ENCODE measurements at places on chromosomes 4 and X. TPM values are rescaled to one million over a fixed set of nuclear protein-coding genes. Genes with fewer than 3 reads are reported as not detected.

DNA sequence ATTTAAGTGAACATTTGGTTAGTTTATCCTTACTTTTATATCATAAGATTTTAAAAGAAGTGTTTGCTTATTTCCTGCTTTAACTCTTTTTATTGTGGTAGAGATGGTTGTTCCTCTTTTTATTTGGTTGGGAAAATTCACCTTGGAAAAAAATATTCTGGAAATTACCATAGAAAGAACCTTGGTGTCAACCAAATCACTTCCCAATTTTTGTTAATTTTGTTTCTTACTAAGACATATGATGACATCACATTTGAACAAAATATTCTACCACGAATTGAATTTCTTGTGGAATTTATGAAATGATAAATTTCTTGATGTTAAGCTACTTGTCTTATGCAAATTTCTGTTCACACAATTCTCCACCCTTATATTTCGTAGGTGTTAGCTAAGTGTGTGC lies 33.7 kb downstream of the LAMTOR3 start:
- DNase-seq, result no peak

- no peak for DNase-seq
These were observed 72.9 kb downstream of the CLDN34 start for GRCh38 chrX:10039821-10040793.

- DNase-seq, result no peak
These were observed 176.8 kb upstream of the RPL34 start for GRCh38 chr4:108443585-108443984.

- DNase-seq, result no peak
These were observed 836 bp downstream of the GRPR start for GRCh38 chrX:16124201-16124600.

DNA sequence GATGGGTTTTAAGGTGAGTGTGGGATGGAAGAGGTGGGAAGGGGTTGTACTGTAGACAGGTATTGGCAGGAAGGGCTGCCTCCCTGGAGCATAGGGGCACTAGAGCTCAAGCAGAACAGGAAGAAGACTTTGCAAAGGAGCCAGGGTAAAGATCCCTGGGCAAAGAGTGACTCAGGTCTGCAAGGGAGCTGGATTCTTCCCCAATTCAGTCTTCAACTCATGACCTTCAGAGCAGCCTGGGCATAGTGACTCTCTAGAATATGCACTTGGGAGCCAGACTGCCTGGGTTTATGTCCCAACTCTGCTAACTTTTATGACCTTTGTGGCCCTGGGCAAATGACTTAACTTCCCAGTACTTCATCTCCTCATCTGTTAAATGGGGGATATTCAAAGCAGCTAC lies 4.0 kb downstream of the LONRF3 start:
- DNase-seq, result no peak

DNA sequence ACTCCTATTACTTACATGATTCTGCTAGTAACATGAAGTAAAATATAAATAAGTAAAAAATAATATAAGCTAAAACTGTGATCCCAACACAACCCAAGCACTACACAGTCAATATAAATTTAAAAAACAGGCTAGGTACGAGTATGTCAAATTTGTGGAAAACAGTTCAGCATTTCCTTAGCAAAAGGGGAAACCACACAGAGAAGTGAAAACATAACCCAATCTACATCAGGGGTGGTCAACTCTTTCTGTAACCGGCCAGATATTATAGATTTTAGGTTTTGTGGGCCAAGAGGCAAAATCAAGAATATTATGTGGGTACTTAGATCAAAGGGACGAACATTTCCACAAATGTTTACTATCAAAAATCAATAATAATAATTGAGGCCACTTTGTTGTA lies 70.1 kb downstream of the CHST7 start:
- no peak for DNase-seq

DNA sequence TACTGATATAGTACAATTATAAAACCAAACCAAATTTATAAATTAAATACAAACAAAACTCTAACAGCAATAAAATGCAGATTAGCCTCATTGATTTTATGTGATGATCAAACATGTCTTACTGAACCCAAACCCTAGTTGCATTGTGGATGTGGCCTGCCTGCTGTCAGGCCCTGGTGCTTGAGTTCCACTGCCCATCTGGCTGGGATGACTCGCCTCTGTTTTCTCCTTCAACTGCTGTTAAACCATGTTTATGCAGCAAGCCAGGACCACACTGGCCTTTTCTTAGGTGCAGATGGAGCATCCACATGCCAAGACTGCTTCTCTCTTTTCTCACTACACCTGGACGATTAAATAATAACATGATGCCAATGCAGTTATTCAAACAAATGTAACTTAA lies 22.6 kb downstream of the NAP1L5 start:
- no peak for DNase-seq

- no peak for DNase-seq
These were observed 380.8 kb downstream of the SPRY1 start for GRCh38 chr4:123777373-123777772.

GRCh38 chr4:94175553-94176261 lies 32.0 kb upstream of the SMARCAD1 start:
- DNase-seq, result no peak

GRCh38 chr4:183434264-183434663 lies 10.2 kb upstream of the CDKN2AIP start:
- no peak for DNase-seq

GRCh38 chr4:1839282-1839681 lies 16.7 kb downstream of the LETM1 start:
- DNase-seq, result no peak

GRCh38 chr4:140469791-140470733 lies 28.0 kb downstream of the MGAT4D start:
- no peak for DNase-seq

DNA sequence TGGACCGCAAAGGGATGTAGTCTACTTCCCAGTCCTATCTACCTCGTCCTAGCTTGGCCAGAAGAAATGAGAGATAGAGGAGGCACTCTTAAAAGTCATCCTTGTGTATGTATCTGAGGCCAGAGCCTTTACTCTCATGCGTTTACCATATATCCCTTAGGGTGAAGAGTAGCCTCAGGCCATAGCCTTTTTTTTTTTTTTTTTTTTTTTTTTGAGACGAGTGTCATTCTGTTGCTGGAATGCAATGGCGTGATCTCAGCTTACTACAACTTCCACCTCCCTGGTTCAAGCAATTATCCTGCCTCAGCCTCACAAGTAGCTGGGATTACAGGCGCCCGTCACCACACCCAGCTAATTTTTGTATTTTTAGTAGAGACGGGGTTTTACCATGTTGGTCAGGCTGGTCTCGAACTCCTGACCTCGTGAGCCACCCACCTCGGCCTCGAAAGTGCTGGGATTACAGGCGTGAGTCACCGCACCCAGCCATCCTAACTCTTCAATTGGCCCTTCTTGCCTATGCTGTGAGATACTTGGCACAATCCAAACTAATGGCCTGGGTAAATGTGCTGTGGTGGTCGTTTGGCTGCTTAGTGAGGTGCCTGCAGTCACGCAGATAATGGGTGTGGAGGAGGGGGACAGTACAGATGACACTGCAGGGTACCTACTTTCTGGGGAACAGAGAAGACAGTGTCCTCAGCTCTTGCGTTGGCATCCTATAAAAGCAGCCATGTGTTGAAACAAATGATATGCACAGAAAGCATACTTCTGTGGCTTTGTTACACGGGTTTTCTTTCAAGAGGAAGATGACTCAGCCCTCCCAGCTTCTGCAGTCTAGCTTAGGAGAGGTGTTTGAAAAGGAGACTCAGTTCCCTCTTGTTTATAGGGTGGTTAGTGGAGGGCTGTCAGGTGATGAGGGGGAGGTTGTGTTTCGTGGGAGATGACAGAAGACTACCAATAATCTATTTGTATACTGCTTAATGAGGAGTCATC lies 10.4 kb upstream of the DGAT2L6 start:
- DNase-seq, result no peak

DNA sequence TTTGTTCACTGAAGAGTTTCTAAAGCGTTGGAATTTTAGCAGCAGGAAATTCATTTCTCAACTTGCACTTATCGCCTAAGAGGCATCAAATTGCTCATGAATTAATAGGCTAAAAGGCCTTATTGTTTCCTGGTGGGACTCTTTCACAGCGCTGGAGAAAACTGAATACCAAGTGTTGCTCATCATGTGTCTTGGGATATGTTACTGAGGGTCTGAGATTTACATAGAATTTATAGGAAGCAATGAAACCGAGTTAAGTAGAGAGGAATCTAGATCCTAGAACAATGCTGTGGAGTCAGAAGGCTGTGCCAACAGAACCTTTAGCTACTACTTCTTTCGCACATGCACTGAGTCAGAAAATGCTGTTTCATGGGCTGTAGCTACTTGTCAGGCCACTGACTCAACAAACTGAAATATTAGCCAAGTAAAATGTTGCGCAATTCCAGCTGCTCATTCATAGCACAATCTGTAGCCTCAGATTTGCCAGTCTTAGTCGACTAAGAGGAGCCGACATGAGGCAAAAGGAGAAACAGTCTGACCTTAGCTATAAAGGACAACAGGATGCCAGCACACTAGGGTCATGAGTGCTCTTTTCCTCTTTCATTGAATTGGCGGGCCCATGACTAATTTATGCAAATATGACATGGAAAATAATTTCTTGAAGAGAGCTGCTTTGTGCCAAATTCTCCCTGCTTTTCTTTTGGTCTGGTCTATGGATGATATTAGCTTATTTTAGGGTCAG lies 35.9 kb upstream of the CXCL8 start:
- DNase-seq, result peak; percentile 54

GRCh38 chrX:150409486-150409885 lies 46.4 kb downstream of the MAMLD1 start:
- DNase-seq, result no peak

The ZMAT1 gene
- total RNA-seq, result 5.0 TPM

The FGG gene
- not detected for total RNA-seq

The SCARB2 gene
- total RNA-seq, result 148 TPM

The MAOA gene
- 401 TPM for total RNA-seq

The GLRB gene
- 5.2 TPM for total RNA-seq

The GAB1 gene
- total RNA-seq, result 84.0 TPM

The CT45A7 gene
- total RNA-seq, result not detected

The GPR34 gene
- 11.4 TPM for total RNA-seq

The MXD4 gene
- 52.6 TPM for total RNA-seq

All from mucosa of descending colon (tissue), 3 donors.